ENCODE measurements at places on chromosomes 3 and 15.

DNA sequence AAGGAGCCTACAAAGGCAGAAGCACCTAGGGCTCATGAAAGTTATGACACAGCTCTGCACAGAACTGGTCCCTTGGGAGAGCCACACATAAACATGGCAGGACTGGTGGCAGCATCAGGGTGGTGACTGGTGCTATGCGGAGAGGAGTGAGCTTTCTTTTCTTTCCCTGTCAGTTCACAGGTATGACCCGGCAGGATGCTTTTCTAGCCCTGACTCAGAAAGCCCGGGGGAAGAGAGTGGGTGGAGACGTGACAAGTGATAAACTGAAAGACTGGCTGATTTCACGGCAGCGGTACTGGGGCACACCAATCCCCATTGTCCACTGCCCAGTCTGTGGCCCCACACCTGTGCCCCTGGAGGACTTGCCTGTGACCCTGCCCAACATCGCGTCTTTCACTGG, 103.0 kb downstream of the LARS2 start:
- DNase-seq = no peak

DNA sequence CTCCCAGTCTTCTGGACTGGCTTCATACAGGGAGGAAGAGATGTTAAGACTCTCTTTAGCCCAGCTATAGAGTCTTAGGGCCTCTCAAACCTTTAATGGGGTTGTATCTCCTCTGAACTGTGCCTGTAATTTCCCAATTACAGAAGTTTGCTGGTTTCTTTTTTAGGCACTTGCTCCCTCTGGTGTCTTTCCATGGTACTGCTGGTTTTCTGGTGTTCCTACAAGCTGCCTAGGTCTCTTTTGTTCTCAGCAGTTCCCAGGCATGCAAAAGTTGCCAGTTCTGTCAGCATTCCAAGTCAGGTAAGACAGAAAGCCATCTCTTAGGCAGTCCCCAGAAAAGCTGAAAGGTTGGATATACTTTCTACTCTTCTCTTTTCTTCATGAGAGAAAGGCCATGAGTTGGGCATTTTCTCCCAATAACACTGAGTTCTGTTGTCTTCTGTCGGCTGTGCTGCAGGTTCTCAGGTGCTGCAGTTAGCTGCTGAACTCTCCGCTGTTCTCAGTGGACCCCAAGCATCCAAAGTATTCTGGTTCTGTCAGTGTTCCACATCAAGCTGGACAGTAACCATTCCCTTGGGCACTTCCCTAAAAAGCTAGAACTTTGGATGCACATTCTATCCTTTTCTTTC, 54.4 kb upstream of the EHHADH start:
- peak; percentile 73 for DNase-seq

- DNase-seq = no peak
Observed at GRCh38 chr3:114310695-114311094, 16.9 kb downstream of the TIGIT start.

DNA sequence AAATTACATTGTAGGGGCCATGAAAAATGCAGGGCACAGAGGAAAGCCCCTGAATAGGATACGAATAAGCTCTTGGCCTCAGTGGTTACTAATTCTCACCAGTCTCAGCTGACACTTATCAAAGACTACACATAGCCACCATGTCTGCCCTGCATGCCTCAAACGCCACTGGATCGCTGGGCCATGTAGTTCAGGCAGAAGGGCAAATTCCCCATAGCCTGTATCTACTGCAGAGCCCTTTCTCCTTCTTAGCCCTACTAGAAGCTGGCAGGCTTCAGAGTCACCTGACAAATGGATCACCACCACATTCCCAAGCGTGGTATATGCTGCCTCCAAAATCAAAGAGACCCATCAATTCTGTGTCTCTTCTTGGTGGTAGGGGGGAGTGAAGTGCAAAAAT, 177.4 kb downstream of the MINAR1 start:
- DNase-seq = no peak

- DNase-seq = no peak
Observed at GRCh38 chr3:35065891-35066290, 573.4 kb upstream of the ARPP21 start.

- DNase-seq = no peak
Observed at GRCh38 chr15:99421172-99421656, 144.6 kb upstream of the MEF2A start.

- no peak for DNase-seq
Observed at GRCh38 chr3:126370055-126370454, 12.8 kb upstream of the KLF15 start.

DNA sequence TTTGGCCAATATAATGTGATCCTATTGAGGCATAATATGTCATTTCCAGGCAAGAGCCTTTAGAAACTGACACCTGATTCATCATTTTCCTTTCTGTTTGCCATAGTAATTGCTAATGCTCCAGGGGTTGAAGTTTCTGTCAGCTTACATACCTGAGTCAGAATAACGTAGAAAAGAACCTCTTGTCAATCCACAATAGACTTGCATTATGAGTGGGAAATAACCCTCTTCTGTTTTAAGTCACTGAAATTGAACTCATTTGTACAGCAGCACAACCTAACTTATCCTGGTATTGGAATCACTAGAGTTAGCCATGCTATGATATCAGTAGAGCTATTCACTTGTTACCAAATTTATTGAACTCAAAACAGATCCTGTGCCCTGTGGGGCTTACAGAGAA, 101.7 kb upstream of the TP63 start:
- DNase-seq = no peak

DNA sequence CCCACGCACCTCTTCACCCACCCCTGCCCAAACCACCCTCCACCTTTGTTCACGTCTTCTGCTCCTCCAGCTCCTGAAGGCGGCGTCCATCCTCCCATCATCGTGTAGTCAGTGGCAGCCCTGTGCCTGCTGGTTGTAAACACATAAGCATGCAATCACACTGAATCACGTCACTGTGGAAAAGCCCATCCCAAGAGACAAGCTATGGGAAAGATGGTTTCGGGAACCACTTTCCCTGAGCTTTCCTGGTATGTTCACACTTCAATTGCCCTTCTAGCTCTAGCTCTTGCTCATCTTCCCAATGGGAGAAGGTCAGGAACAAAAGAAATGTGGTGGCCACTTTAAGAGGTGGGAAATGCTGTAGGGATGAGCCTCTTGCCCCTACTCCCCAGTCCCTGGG, 14.4 kb upstream of the GOLGA8J start:
- no peak for DNase-seq

DNA sequence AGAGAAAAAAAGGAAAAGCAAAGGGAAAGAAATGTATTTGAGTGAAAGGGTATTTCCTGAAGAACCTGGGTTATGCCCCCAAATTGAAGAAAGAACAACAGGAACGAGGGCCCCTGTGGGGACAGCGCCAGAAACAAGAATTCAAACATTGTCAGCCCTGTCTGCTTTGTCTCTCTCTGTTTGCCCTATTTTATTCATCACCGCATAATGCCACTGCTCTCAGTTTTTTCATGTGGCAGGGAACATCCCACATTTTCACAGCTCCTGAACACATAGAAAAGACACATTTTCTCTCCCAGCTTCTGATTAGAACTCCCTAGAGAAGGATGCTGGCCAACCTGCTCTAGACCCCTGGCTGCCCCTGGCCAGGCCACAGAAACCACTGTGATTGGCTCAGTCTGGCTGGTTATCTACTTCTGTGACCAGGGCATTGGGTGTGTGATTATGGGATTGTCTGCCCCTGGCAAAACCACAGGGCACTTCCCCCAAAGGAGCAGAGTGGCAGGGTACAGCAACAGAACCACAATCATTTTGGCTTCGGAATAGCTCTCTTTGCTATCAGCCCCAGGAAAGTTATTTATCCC, 31.3 kb upstream of the CCDC54 start:
- DNase-seq = no peak

GRCh38 chr3:36135863-36136262, 244.4 kb upstream of the STAC start:
- DNase-seq = no peak

DNA sequence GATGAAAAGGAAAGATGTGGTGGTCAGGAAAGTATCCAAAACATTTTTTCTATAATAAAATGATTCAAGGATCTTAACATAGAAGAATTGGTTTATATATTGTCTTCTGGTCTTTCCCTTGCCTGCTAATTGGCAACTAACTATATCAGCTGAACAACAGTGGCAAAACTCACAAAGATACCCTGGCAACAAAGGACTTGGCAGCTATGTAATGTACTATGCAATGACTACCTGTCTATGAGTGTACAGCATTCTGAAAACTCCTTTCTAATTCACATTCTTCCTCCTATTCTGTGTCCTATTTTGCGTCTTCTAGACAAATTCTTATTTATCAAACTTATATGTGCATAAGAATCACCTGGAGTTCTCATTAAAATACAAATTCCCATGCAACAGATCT, 15.7 kb upstream of the SERPINI2 start:
- DNase-seq = no peak

- no peak for DNase-seq
Observed at GRCh38 chr15:91118817-91119590, 18.9 kb downstream of the SV2B start.

DNA sequence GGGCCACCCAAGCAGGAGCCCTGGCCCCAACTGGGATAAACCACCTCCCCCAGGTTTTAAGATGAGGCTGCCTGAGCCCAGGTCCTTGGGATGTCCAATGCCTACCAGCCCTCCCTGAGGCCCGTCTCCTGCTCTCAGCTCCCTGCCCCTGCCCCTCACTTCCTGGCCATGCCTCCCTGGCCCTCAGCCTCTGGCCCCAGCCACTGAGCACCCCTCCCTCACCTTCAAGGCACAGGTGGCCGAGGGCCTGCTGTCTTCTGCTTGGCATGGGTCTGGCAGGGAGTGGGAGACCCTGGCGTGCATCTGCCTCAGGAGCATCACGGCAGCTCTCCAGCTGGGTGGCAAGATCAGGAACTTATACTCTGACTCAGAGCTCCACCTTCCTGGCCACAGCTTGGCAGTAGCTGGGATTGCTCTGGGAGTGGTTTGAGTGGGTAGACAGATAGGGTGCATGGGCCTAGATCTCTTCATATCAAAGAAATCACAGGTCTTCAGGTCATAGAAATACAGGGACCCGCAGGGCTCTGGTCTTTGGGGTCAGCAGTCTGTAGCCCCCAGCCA, at the start of gene PLA2G4E:
PLA2G4E (minus strand) TSS at position 330 of the 561 bp plus-strand sequence; CDS start at position 318, 12 bp downstream.
- no peak for DNase-seq

DNA sequence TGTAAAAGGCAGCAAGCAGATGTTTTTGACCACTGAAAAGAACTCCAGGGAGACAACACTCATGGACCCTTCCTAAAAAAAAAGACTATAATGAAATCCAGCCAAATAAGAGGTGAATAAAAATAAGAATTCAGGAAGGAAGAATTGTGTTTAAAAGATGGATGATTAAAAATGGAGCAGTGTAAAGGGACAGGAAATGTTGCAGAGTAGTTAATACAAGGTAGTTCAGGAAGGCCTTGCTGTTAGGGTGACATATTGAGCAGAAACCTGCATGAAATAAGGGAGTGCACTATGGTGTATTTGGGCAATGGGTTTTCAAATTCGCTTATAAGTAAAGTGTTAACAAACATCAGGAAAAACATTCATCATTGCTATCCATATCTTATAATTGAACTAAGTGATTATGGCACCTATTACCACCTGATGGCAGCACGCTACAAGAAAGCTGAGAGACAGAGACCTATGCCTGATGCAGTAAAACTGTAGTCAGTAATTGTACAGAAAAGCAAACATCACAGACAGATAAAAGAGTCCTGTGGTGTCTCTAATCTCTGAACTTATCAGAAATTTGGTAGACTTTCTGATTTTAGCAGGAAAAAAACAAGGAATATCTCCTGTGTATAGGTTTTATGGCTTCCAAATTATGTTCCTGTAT, 5.8 kb upstream of the DBR1 start:
- peak; percentile 66 for DNase-seq

DNA sequence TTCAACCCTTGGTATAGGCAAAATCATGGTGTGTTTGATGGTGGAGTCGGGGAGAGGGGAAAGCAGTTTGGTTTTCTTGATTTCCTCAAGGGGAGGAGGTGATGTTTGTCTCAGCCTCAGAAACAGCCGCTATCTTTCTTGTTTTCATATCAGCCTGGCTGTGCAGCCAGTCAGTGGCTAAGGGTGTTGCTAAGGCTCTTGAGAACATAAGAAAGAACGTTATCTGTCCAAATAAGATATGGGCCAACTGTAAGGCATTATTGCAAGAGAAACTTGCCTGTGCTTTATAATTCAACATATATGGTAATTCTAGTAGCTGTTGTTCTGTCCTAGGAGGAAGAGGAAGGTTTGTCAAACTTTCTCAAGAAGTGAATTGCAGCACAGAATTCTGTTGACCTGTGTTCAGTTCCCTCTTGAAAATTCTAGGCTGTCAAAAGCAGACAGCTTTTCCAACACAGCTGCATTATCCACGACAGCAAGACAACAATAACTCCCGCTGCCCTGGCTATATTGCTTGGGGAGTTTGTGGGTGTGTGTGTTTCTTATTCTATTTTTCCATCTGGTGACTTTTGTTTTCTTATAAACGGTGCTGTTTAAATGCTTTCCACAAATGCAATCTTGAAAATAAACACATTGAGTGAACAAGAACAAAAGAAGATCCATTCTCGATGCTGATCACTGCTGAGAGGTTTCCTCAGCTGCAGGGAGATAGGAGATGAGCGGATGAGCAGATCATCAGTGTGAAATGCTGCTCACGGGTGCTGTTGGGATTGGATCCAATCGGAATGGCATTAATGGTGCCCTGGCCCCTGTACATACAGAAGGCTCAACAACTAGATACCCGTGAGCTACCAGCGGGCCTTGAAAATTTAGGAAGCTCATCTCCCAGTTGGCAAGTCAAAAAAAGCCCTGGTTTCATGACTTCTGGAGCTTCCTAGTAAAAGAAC, 90.8 kb upstream of the TNFAIP8L3 start:
- DNase-seq = no peak

DNA sequence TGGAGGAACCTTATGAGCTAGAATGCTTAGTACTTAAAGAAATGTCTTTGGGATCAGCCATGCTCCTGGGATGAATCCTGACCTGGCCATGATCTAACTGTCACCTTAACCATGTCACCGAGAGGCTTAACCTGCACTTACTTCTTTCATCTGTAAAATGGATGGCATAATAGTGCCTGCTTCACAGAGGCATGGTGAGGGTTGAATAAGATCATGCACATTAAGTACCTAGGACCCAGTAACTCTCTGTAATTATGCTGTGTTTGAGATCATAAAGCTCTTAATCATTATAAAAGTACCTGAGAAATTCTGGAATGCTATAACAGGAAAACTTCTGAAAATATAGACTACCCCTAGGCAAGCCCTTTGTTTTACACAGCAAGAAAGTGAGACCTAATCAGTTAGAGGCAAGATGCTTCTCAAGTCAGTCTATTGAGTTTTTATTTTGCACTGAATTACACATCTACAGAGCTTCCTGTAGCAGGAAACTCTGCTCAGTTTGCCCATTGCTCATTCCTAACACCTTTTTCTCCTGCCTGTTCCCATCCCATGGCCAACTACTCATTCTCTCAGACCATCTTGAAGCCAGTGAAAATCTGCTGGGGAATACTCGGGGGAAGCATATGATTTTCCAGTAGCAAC, 1015.5 kb upstream of the CFAP20DC start:
- DNase-seq = no peak

DNA sequence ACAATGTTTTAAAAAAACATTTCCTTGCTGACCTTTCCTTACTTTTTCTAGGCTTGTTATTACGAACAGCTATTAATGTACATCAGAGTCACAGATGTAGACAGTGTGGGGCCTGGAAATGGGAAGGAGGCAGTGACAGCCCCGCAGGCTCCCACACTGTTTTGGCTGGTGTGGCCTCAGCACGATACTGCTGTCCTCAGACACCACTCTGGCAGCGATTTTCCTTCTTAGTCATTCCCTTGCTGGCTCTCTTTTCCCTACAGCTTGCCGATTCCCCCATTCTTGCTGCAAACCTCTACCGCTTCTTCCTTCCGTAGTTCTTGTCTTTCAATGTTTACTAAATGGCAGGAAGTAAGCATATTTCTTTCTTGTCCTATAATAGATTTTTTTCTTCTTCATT, 113.1 kb downstream of the ABI3BP start:
- no peak for DNase-seq
